ENCODE measurements at places on chromosomes 12 and 14.

DNA sequence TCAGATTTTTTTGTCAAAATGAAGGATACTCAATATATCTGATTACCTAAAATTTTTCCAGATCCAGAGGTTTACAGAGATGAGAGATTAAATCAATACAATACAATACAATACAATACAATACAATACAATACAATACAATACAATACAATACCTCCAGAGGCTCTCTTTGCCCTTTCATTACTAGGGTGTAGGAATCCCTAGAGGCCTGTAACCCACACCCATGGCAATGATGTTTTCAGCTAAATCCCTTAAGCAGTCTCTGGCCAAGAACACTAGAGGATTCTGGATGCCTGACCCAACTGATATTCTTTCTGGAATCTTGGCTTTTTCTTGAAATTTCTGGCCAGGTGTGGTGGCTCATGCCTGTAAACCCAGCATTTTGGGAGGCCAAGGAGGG, 23.7 kb upstream of the AEBP2 start:
- no peak for DNase-seq

- no peak for DNase-seq
These were observed 20.3 kb downstream of the DHX37 start for GRCh38 chr12:124968656-124969055.

GRCh38 chr14:80637756-80638619, 303.6 kb downstream of the CEP128 start:
- DNase-seq: no peak

DNA sequence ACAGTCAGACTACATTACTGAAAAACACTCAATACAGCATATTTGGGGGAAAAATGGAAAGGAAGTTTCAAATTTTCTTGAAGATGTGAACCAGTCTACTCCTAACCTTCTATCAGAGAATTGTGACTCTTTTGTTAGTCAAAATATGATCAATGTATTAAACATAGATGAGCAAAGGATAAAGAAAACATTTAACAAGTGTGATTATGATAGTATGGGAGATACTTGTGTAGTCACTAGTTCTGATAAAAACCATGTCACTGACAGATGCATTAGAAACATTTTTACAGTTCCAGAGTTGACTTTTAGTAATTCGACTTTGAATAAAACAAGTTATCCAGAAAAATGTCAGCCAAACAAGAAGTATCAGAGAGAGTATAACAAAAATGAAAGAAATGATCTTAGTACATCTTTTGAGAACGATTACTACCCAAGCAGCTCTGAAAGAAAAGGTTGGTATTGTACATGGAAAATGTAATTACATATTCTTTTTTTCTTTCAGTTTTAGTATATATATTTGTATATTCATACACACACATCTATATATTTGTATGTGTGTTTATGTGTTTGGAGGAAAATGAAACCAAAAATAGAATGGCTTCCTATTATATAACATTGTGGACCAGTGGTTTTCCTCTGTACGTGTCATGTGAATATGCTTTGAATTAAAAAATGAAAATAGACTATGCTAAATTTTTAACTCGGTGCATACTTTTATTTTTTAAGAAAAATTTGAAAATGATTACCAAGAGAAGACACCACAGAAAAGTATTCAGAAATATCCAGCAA, 63.3 kb upstream of the ABCD2 start:
- DNase-seq: no peak

- DNase-seq: no peak
These were observed 16.1 kb upstream of the GNG2 start for GRCh38 chr14:51844081-51844881.

- no peak for DNase-seq
These were observed 3.1 kb downstream of the DIP2B start for GRCh38 chr12:50507930-50508329.

GRCh38 chr14:68573126-68573525, 219.7 kb downstream of the ZFP36L1 start:
- DNase-seq: no peak

All from stimulated activated CD4-positive, alpha-beta T cell treated with anti-CD3 and anti-CD28 coated beads, Interleukin-1b, Interleukin-23, amount 100 ng/mL, for 1 hour (primary cell).